ENCODE measurements at places on chromosomes 12 and 14. TPM values are rescaled to one million over a fixed set of nuclear protein-coding genes. Genes with fewer than 3 reads are reported as not detected.

DNA sequence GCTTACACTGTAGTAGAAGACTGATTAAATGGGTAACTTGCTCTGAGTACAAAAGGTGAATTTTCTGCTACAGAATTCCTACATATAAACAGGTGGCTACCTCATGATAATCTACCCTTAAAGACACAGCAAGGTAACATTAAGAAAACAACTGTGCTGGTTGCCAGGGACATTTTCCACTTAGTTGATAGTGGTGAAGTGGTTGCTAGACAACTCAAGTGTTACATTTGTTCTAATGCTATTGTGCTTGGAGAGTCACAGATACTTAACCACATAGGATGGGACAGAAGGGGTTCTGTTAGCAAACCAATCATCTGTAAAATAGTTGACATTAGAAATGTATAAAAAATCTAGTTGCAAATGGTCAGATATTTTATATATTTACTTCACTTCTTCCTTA is 870.3 kb upstream of the SEL1L start:
- H3K27ac ChIP-seq: no peak overlapping the region
- H3K4me3 ChIP-seq: no peak overlapping the region
- no peaks in the 10 kb centered on the region for H3K4me1 ChIP-seq
- no peak for DNase-seq
- H3K27me3 ChIP-seq: no peaks in the 10 kb centered on the region
- H3K36me3 ChIP-seq: no peaks in the 10 kb centered on the region

Gene LRTM2
- 0.13 TPM for total RNA-seq

Gene PIWIL1
- not detected for total RNA-seq

GRCh38 chr14:62988967-62989366 is 56.3 kb downstream of the KCNH5 start:
- H3K27me3 ChIP-seq: no peaks in the 10 kb centered on the region
- no peak for DNase-seq
- no peak overlapping the region for H3K27ac ChIP-seq
- no peak overlapping the region for H3K4me3 ChIP-seq
- H3K36me3 ChIP-seq: no peaks in the 10 kb centered on the region
- H3K4me1 ChIP-seq: no peaks in the 10 kb centered on the region

DNA sequence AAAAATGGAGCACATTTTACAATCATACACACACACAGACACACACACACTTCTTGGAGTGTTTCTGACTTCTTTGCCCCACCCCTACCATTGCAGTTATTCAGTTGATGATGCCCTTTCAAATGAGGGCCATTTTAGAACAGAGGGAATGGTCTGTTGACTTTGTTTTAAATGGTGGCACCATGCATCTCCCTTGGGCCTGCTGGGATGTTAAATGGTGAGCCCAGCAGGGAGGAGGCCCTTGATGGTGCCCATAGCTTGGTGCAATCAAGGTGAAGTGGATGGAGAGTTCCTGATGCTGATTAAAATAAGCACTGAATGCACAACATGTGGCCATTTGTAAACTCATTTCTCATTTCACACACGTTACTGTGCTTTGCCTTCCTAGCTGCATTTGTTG is 13.3 kb downstream of the C12orf75 start:
- no peak for DNase-seq
- H3K27ac ChIP-seq: no peak overlapping the region
- peaks cover 20% of the 10 kb centered on the region for H3K36me3 ChIP-seq

DNA sequence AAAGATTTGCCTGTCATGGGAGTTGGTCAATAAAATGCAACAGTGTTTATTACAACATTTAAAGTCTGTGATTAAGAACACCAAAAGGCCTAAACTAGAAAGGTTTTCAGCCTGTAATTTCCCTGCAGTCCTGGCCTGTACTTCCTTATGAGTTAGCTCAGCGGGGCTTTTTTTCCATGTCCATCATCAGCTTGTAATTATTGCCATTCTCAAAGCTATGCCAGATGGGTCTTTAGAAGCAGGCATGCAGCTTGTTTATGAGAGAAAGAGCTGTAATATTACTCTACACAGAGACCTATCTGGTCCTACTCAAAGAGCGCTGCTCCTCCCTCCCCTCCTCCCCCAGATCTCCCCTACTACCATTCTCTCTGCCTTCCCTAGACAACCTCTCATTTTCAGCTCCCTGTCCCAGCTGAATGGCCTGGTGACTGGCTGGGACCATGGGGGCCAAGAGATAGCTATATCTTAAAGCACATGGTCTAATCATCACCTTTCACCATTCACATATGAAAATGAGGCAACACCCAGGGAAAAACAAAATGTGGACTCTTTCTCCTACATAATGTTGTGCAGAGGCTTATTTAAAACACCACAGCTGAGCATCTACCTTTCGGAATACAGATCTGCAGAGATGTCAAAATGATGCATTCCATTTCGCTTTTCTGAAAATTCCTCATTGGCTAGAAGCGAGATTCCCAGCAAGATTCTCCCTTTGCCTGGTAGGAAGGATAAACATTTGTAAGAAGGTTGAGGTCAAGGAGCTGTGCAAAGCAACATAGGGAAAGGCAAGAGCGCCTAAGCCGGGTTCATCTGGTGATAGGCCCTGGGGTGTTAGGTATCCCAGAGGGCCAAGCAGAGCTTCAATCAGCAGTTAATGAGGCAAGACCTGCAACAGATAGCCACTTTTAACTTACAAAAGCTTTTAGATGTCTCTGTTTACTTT is 209.7 kb upstream of the CDKN3 start:
- H3K27ac ChIP-seq: no peak overlapping the region
- H3K4me1 ChIP-seq: peaks cover 1% of the 10 kb centered on the region
- H3K4me3 ChIP-seq: no peak overlapping the region

GRCh38 chr12:51534216-51535074 is 56.6 kb upstream of the SCN8A start:
- H3K4me3 ChIP-seq: no peak overlapping the region
- no peak for DNase-seq
- H3K4me1 ChIP-seq: peaks cover 9% of the 10 kb centered on the region
- H3K36me3 ChIP-seq: no peaks in the 10 kb centered on the region
- H3K27ac ChIP-seq: no peak overlapping the region
